ENCODE measurements at places on chromosomes 4 and X.
A peak's percentile ranks its signal among the peaks of the same experiment; 100 is the strongest.

GRCh38 chrX:68365341-68365740, 68.0 kb downstream of the OPHN1 start:
- no peak for DNase-seq

- no peak for DNase-seq
These were observed 1821.7 kb downstream of the ARAP2 start for GRCh38 chr4:34422472-34423175.

DNA sequence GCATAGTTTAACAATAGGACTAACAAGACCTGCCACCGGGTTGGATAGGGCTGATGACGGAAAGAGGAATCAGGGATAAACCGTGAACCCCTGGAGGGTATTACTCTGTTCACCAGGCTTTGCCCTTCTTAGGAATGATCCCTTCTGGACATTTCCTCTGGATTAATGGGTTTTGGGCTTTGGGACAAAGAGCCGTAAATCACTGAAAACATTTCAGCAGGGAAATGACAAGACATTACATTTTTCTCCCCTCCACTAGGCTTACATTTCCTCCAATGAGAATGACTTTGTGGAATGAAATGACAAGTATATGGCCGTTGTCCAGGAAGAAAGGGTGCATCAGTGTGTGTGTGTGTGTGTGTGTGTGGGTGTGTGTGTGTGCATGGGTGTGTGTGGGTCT, 25.9 kb upstream of the RBPJ start:
- DNase-seq = no peak

GRCh38 chrX:152895724-152896420, 2.0 kb upstream of the ZNF185 start:
- DNase-seq = no peak

DNA sequence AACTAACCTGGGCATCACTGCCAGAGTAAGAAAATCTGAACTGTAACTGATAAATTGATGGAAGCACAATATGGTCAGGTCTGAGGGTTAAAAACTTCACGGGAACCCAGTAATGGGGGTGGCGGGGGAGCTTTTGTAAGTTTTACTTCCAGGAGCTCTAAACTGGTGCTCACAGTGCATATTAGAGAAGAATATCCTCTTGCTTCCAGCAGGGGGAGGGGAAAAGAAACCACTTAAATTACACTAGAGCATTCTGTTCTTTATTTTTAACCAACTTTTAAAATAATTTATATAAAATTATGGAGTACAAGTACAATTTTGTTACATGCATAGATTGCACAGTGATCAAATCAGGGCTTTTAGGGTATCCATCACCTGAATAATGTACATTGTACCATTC, 33.7 kb downstream of the WDR17 start:
- no peak for DNase-seq

- DNase-seq = no peak
These were observed 36.9 kb downstream of the AMMECR1 start for GRCh38 chrX:110280954-110281353.

- no peak for DNase-seq
These were observed 16.9 kb upstream of the WAS start for GRCh38 chrX:48666649-48667048.

DNA sequence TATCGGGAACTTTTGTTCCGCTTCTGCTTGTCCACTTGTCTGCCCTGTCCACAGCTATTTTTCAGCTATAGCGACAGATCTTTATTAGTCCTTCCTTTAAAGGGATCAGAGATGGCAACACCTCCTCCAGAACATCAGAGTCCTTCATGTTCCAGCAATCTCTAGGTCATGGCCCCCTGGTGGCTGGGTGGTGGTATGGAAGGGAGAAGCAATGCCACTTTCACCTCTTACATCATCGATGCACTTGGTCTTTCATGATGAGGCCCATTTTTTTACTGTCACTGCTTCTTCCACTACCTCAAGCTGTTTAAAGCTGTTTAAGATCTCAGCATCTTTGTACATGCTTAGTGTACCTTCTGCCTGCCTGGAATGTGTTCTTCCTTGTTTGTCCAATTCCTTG, 106.7 kb downstream of the ARHGAP6 start:
- peak; percentile 5 for DNase-seq

- DNase-seq = no peak
These were observed 41.1 kb downstream of the HPF1 start for GRCh38 chr4:169716677-169717076.

- DNase-seq = no peak
These were observed 4.7 kb upstream of the TBC1D19 start for GRCh38 chr4:26579169-26579568.

- DNase-seq = no peak
These were observed 182.7 kb upstream of the PCDH7 start for GRCh38 chr4:30537456-30537855.

GRCh38 chrX:40154250-40154852, 56.6 kb upstream of the BCOR start:
- DNase-seq = no peak

DNA sequence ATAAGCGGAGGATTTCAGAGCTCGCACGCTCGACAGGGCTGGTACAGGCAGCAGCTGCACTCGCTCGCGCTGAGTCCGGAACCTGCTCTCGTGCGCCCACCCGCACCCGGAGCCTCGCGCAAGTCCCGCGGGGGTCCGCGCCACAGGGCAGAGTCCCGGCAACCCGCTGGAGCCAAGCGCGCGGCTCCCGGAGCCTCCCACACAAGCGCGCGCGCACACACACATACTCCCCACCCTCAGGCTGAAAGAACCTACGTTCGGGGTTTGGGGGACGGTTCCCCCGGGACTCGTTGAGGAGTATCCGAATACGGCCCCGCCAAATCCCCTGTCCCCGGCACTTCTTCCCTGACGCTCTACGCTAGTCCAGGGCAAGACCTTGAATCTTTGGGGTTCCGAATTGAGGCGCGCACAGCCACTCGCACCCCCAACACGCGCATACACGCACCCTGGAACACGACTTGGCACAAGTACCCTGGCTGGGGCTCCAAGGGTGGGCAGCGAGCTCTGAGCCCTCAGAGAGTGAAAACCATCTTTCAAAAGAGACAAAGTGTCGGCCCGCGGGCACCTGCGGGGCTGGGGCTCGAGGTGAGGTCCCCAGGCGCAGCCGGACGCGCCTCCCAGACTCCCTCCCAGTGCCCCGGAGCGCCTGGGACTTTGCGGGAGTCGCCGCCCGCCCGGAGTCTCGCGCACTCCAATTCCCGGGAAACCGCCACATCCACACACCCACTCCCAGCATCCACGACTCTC, 952 bp downstream of the ANOS1 start:
- DNase-seq = no peak

GRCh38 chrX:69618803-69619202, 2.9 kb downstream of the EDA start:
- no peak for DNase-seq

DNA sequence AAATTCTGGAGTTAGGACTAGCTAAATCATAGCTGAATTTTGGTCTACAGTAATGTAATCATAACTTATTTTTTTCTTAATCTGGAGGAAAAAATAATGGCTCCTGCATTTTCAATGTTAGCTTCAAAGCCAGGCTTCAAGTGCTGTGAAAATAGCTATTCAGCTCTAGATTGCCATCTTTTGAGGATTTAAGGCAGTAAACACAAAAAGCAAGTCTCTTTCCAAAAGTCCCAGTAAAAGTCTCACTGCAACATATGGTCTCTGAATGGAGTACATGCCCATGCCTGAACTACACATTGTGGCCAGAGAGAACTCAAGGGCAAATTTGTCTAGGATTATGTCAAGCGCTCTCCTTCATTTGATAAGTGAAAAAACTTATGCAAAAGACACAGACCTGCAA, 720.9 kb downstream of the FSTL5 start:
- DNase-seq = no peak

- DNase-seq = no peak
These were observed at the start of gene GPR173 for GRCh38 chrX:53048169-53049126. Gene GPR173, plus strand, starts transcription at chrX:53048789. Its CDS starts 27,833 bp downstream, at chrX:53076622.

- DNase-seq = peak; percentile 39
These were observed 29.5 kb upstream of the XIAP start for GRCh38 chrX:123830309-123830708.

DNA sequence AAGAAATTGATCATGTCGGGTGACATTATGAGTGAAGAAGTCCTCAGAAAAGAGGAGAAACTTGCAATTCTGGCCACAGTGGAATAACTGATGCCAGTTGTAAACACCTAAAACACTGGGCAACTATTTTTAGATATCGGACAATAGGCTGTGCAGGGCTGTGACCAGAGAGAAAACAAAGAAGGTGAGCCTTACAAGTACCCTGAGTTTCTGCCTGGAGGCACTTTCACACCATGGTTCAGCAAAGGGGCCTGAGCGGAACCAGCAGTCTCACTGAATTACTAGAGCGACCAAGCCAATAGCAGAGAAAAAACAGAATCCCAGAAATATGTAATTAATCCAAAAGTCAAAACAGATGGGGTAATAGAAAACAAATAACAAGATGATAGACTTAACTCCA, 11.2 kb downstream of the IRAK1 start:
- no peak for DNase-seq

DNA sequence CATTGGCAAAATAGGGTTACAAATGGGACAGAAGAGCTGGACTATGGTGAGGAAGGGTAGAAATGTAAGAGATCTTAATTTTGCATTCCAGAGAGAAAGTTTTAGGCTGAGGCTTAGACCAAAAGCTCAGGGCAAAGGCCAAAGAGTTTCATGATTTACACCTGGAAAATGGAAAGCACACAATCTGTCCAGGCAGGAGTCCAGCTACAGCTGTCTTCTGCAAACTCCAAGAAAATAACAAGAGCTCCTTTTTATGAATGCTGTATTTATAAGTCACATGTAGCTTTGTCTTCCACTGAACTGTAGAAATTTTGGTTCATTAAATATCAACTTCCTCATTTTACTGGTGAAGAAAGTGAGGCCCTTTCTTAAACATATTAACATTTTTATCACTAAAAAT, 288.0 kb upstream of the ATOH1 start:
- DNase-seq = no peak

DNA sequence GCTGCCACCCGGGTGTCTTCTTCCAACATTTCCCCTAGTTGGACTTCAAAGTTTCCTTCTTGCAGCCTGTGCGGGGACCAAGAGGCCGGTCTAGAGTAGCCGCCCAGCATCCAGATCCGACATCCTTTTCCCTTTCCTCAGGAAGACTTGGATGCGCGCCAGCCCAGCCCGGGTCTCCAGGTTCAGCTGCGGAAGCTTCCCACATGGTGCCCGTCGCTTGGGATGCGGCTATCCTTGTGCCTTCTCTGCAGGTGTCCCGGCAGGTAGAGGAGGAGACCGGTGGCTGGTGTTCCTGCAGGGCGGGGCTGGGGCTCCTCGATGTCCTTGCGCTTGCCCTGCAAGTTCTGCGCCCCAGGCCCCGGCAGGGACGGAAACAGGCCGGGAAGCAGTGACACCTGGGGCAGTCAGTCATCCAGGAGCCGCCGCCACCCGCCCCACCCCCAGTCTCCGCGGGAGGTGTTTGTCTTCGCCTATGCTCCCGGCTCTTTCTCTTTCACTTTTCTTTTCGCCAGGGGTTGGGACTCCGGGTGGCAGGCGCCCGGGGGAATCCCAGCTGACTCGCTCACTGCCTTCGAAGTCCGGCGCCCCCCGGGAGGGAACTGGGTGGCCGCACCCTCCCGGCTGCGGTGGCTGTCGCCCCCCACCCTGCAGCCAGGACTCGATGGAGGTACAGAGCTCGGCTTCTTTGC, at the start of gene IL15:
Gene IL15, plus strand, starts transcription at position 502 of the 689 bp plus-strand sequence. CDS start 82,882 bp downstream, outside the sequence.
- peak; percentile 74 for DNase-seq

GRCh38 chrX:124406294-124407014, 60.1 kb downstream of the SH2D1A start:
- peak; percentile 25 for DNase-seq

DNA sequence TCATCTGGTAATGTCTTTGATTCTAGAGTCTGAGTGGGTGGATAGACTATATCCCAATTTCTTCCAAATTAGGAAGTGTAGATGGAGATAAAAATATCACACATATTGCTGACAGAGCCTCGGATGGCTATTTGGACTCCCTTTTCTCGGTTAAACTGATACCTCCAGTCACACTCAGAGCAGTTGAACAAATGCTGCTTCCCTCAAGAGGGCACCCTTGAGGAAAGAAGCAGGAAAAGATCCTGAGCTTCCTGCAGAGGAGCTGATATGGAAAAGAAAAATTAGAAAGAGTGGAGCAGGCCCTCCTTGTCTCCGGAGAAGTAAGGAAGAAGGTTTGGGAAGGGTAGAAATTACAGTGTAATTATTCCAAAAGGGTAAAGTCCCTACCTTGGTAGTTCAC, 96.2 kb upstream of the CCSER1 start:
- no peak for DNase-seq
